ENCODE measurements at places on chromosomes 3 and 15.
A peak's percentile ranks its signal among the peaks of the same experiment; 100 is the strongest.

DNA sequence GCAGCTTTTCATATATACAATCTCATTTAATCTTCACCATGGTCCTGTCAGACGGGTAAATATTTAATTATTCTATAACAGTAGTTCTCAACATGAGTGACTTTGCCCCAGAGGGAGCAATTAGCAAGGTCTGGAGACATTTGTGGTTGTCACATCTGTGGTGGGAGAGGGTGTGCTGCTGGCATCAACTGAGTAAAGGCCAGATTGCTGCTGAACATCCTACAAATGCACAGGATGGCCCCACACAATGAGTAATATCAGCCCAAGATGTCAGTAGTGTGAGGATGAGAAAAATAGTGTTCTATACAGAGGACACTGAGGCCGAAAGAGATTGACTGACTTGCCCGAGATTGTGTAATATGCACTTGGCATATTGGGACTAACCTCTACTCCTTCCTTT, 156.0 kb downstream of the AGBL1 start:
- DNase-seq = no peak

GRCh38 chr15:71743861-71744382, 66.4 kb upstream of the NR2E3 start:
- peak; percentile 61 for DNase-seq

DNA sequence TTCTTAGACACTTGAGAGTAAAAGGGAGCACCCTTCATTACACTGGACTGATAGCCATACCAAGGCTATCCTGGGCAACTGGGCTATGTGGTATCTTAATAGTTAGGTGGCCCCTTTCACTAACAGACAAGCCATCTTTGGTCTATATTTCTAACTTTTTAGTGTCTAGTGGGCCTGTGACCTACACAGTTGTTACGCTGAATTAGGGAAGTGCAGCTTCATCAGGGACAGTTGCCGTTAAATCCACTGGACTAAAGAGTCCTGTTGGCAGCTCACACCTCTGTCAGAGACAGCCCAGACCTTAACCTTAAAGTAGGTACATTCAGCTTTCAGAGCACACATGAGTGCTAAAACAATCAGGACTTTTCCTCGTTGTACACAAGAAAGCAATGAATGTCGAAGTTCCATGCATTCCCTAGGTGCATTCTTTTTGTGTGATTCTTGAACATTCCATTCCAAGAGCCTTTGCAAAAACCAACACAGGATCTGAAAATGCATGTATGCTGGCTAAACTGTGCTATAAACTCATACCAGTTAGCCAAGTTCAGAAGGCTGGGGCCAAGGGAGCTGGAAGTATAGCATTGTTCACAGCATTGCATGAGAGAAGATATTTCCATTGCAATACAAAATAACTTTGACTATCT, 230.2 kb upstream of the EIF1B start:
- no peak for DNase-seq

DNA sequence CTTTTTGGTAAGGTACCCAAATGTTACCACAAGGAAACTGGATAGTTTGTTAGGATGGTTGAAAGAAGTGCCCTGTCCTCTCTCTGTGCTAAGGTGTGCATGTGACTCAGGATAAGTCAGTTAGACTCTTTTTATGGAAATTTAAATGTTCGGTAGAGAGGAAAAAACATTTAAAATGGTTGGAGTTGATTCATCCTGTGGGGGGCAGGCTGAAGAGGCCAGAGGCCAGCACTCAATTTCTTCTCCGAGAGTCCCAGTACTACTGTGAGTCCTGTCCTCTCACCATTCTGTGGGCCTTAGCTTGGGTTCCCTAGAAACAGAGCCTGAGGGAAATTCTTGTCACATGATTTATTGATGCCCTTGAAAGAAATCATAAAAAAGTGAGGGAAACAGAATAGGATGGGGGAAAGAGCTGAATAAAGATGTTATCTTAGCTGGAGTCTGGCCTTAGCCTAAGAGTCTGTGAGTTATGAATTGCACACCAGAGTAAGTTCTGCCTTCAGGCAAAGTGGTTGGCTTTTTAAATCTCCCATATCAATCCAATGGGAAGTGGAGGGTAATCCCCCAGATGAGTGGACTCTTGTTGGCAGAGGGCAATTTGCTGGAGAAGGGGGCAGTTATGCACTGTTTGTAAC, 106.5 kb upstream of the GALNT15 start:
- no peak for DNase-seq

- DNase-seq = no peak
Measured at GRCh38 chr3:136631424-136631823, 120.8 kb downstream of the STAG1 start.
